ENCODE measurements at places on chromosomes 4 and X.

- no peak for DNase-seq
These were observed 94.4 kb downstream of the NPNT start for GRCh38 chr4:105989485-105990242.

- DNase-seq: no peak
These were observed 70.1 kb upstream of the CBR4 start for GRCh38 chr4:169079942-169080827.

DNA sequence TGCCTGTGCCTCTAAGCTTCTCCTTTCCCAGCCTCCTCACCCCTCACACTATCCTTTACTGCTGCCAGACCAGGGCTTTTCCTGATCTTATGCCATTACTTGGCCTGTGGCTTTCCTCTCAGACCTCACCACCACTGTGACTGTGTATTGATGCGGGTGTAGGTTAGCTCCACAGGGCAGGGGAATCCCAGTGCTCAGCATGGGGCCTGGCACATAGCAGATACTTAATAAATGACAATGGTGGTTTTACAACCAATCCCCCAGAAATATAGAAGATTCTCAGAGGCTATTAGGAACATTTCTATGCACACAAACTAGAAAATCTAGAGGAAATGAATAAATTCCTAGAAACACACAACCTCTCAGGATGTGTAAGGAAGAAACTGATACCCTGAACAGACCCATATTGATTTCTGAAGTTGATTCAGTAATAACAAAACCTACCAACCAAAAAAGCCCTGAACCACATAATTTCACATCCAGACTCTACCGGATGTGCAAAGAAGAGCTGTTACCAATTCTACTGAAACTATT lies 129.6 kb upstream of the QRFPR start:
- peak; percentile 71 for DNase-seq

GRCh38 chrX:80667967-80668366 lies 141.7 kb downstream of the BRWD3 start:
- DNase-seq: no peak

DNA sequence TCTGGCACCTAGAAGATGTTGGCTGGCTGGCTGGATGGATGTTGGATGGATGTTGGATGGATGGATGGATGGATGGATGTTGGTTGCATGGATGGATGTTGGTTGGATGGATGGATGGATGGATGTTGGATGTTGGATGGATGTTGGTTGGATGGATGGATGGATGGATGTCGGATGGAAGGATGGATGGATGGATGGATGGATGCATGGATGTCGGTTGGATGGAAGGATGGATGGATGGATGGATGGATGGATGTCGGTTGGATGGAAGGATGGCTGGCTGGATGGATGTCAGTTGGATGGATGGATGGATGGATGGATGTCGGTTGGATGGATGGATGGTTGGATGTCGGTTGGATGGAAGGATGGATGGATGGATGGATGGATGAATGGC lies 96.7 kb downstream of the PSAPL1 start:
- no peak for DNase-seq

DNA sequence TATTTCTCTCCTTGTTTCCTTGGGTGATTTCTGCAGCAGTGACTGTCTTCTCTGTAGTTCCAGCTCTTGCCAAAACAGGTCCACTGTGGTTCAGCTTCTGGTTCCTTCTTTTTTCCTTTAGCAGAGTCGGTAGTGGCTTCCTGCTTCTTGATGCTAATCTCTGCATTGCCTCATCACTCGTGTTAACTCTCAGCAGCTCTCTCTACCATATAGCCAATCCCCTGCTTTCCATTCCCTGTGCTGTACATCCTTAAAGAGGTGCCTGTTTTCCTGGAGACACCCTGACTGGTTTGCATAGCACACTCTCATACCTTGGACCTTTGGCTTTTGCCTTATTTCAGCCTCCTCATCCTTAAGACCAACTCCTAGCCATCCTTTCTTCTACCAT lies 191.2 kb upstream of the LNX1 start:
- DNase-seq: no peak

DNA sequence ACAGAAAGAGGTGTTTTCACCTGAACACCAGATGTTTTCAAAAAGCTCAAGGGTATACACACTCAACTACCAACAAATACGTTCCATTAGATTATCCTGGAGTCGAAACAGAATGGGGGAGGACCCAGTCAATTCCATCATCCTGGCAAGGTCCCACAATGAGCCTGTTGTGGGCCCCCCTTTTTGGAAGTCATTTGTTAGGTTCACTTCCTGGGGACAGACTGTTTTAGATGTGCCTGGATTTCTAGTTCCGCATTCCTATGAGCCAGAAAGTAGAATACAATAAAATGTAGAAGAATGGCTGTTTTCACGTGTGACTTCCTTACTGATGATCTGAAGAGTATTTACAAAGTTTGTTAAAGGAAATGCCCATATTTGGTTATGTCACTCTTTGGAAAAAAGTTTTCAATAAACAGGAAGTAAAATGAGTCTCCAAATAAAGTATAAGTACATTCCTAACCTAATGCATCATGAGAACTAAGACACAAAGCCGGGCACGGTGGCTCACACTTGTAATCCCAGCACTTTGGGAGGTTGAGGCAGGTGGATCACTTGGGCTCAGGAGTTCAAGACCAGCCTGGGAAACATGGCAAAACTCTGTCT lies 192.5 kb downstream of the MAML3 start:
- no peak for DNase-seq

GRCh38 chr4:26015133-26015651 lies 101.2 kb downstream of the SMIM20 start:
- no peak for DNase-seq

DNA sequence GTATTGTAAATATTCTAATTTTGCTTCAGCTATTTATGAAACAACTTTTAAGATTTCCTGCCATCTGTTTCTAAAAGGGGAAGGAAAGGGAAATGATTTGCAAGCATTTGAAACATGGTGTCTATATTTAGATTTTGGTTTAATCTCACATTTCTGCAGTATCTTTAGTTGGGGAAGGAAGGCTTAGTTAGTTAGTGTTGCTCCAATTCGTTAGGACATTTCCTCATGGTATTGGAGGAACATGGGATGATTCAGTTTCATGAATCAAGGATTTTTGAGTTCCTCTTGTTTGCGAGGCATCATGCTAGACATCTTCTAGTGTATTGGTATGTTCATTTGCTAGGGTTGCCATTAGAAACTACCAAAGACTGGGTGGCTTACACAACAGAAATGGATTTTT lies 20.5 kb upstream of the TMEM192 start:
- no peak for DNase-seq

- no peak for DNase-seq
These were observed 82.5 kb downstream of the LCORL start for GRCh38 chr4:17939054-17939453.

DNA sequence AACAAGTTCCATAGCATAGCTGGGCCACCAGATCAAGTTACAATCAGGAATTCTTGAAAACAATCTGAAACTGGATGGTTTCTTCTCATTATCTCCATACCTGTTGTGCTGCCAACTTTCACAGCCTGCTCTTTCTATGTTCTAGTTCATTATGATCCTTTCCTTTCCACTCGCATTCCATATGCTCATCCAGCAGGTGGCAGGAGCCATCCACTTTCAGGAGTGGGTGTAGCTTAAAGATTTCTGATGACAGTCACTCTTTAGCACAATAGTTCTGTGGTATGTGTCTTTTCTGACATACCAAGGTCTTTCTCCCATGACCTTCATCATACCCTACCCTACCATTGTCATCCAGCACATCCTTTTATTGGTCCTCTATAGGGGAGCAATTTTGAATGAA lies 46.4 kb downstream of the PAGE2 start:
- DNase-seq: peak; percentile 5

DNA sequence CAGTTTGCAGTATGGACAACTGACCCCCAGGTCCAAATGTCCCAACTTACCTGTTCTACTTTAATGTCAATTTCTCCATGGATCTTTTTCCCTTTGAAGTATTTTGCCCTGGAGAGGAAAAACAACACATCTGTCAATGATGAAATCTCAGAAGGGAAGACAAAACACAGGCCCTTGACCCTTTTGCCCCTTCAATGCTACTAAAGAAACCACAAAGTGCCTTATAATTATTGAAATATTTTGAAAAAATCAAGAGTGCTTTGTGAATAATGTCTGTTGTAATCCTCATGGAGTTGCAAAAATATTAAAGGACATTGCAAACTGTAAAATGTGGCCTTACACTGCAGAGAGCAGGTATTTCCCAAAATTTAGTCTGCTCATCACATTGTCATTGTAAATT lies 12.6 kb downstream of the SYN1 start:
- DNase-seq: no peak

DNA sequence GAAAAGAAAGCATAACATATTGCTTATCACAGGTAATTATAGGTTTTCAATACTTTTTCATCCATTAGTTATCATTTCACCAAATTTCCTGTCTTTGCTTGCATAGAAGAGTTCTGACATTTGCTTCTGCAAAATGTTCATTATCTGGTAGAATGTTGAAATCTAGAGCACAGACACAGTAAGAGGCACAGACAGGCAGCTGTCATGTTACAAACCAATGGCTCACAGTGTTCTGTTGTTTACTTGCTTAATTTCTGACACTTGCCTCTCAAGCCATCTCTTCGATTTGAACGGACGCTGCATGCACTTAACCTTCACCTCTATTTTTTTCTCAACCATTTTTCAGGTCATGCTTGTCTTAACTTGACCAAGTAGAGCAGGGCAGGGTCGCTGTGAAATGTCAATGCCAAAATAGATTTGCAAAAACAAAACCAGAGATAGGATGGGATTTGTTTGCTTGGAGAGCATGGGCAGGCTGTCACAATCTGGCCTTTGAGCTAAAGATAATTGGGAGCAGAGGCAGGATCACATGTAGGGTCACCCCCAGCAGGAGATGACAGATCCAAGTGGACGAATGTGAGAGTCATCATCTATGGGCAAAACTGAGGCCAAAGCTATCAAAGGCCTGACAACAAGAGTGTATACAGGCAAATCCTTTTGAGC lies 292.3 kb downstream of the SMARCA1 start:
- DNase-seq: no peak

DNA sequence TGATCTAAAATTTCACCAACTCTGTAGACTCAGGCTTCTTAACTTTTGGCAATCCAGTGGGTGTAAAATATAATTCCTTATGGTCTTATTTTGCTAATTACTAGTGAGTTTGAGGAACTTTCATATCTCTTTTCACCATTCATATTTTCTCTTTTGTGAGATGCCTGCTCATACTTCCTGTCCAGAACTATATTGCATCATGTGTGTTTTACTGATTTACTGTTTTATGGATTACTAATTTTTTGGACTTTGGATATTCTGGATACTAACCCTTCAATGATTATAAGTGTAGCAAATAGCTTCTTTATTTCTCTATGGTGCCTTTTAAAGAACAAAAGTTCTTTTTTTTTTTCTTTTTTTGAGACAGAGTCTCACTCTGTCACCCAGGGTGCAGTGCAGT lies 20.6 kb downstream of the GSX2 start:
- no peak for DNase-seq

- DNase-seq: no peak
These were observed 129.4 kb upstream of the RAI2 start for GRCh38 chrX:17990532-17990931.

GRCh38 chr4:85741921-85742591 lies 267.1 kb downstream of the ARHGAP24 start:
- DNase-seq: no peak

GRCh38 chr4:53004497-53005148 lies 142.5 kb downstream of the RASL11B start:
- DNase-seq: no peak

DNA sequence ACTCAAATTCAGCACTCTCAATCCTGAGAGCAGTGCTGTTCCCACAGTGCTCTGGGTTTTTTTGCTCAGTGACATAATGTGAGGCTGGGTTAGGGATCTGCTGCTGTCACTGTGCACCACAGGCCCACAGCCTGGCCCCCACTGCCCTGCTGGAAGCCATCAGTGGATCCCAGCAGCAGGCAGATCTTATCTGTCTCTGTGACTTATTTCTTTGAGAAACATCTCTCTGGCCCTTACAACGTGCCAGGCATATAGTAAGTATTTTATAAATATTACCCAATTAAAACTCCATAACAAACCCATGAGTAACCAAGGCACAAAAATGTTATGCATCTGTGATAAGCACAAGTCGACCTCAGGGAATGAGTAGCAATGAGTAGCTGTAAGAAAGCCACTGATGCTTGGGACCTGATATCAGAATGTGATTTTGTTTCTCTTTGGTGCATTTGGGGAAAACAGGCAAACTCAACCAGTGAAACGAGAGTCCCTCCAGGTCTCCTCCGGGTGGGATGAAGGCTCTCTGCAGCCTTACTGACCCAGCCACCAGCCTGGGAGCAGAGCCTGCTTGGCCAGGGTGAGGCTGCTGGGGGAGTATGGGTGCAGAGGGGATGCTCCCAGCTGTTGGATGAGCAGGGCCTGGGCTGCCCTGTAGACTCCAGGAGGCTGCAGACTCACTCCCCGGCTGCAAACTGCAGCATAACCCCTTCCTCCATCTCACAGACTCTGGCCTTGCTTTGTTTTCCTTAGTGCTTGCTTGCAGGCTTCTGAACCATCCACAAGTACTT lies 172.7 kb upstream of the LNX1 start:
- no peak for DNase-seq

DNA sequence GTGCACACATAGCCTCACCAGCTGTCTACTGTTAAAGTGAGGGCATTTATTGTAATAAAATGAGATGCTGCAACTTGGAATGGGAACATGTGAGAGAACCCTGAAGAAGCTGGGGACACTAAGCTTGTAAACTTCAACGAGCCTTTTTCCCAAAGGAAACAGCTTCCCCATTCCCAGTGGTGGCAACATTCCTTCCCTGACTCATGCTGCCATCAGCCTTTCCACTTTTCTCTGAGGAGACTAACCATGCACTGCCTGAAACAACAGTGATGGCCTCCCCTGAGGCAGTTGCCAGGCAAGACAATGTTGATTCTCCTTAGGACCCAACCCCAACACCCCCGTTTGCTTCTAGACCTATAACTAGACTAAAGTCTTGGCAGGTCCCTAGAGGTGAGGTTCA lies 928.3 kb downstream of the GLUD2 start:
- no peak for DNase-seq

- no peak for DNase-seq
These were observed 111.9 kb upstream of the EDNRA start for GRCh38 chr4:147368948-147369347.

GRCh38 chrX:108582151-108582550 lies 142.5 kb downstream of the COL4A5 start:
- DNase-seq: no peak

DNA sequence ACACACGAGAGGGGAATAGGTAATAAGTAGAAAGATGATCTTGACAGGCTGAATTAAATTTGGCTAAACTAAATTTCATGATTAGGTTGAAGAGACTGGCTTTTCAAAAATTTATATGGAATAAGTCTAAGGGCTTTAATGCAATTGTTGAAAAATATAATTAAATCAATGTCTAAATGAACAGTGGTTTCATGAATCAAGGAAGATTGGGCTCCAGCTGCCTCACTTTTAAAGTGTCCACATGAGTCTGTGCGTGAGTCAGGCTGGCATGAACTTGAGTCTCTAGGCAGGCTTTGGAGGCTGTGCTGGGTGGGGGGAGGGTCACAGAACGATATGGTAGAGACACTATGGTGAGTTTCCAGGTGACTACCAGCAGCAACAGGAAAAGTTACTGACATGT lies 111.9 kb downstream of the SORBS2 start:
- no peak for DNase-seq

- DNase-seq: no peak
These were observed 583.9 kb downstream of the KCTD8 start for GRCh38 chr4:43864616-43865146.

All from T-helper 1 cell (primary cell).